ENCODE measurements at places on chromosomes 16 and 17.

GRCh38 chr17:14080847-14081251 is 11.5 kb downstream of the COX10 start:
- DNase-seq: no peak

- DNase-seq: no peak
These were observed 18.0 kb downstream of the C16orf87 start for GRCh38 chr16:46812781-46813540.

GRCh38 chr17:65942592-65942991 is 249.3 kb downstream of the CEP112 start:
- no peak for DNase-seq

DNA sequence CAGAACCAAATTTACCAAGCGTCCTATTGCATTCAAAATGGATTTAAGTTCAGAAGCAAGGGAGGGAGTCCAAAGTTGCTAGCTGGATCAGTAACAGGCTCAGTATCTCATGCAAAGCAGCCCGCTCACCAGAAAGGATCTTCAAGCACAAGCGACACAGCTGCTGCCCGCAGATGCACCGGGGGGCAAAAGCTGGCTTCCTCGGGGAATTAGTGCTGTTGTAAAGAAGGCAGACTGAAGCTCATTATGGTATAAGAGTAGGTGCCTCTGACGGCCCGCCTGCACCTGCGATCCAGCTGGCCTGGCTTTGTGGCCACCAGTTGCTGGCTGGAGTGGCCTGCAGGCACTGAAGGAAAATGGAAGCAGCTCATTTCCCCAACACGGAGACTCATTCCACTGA is 128.4 kb upstream of the RCVRN start:
- DNase-seq: no peak

DNA sequence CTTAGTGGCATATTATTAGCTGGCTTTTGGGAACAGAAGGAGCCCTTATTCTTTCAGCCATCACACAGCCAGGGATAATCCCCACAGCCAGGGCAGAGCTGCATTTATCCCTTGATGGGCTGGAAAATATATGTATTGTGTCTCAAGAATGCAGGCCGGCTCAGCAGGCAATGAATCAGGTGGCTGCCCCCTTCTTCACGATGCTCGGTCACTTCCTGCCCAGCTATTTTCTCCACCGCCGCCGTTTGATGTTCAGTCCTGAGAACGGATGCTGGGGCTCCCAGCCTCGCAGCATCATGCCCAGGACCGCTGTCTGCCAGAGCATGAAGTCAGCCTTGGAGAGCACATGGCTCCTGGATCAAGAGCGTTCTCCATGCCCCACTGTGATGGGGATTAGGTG is 4.3 kb upstream of the MYH3 start:
- peak; percentile 40 for DNase-seq

DNA sequence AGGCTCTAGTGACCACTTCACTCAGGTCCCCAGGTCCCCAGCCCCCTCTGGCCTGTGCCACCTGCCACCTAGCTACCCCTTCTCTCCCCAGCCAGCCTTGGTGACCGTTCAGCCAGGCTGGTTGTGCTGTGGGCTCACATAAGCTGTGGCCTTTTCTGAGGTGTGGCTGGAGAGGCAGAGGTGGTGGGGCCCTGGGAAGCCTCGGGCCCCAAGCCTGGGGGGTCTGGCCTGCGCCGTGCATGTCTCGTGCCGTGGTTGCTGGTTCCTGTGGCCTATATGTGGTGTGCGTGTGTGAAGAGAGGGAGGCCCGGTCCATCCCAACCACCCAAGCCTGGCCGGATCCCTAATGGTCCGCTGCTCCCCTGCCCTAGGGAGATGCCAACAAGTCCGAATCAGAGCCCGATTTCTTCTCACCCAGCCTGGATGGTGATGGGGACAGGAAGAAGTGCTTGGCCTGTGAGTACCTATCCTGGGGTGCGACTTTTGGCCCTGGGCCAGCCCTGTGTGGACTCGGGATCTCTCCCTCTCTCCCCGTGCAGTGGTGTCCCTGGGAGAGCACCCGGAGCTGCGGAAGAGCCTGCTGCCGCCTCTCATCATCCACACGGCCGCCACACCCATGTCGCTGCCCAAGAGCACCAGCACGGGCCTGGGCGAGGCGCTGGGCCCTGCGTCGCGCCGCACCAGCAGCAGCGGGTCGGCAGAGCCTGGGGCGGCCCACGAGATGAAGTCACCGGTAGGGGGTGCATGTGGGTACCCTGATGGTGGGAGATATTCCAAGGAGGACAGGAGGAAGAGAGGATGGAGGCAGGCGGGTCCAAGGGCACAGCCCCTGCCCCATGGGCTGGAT is 35.9 kb downstream of the CACNA1G start:
- DNase-seq: no peak

DNA sequence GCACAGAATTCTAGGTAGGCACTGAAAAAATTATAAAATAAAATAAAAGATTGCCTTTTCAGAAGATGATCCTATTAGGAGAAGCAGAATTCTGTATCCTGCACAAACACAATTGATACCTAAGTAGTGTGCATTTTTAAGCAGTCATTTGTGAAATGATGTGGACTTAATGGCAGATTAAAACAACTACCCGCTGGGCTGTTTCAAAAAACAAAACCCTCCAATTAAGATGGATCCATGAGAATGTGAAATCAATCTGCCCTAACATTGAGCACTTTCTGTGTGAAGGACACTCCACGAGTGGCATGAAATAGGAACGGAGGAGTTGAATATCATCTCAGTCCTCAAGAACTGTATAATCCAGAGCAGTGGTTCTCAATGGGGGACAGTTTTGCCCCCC is 1012.8 kb upstream of the EEF2KMT start:
- no peak for DNase-seq

DNA sequence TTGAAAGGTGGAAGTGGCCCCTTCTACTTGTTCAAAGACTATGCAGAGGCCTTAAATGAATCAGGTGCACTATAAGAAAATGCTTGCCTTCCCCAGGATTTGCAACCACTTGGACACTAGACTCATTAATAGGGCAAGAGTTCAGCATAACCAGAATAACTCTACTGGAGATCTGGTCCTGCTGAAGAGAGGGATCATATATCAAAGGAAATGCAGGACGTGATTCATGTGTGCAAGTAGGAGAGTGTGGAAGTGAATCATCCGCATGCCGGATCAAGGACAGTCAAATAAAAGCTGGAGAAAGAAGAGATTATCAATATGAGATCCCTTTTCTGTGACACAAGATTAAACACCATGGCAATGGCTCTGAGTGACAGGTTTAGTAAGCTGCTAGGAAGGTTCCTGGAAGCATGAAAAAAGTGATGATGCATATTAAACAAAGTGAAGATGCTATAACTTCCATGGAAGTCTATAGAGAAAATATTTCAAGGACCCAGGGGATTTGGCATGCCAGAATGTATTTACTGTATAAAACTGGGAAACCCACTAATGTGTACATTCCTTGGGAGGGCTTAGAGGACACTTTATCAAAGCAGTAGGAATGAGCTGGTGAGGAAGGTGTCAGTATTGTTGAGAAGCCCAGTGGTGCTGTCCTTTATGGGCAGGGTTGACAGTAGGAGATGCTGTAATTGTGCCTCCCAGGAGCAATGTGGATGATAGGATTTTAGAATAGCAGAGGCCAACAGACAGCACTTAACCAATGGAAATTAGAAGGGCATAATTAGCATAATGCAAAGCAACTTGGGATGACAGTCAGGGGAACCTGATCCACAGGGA is 133.1 kb downstream of the ABCA8 start:
- DNase-seq: peak; percentile 77

All from muscle of back (tissue), 13 donors.